ENCODE measurements at places on chromosomes 13 and 19.

DNA sequence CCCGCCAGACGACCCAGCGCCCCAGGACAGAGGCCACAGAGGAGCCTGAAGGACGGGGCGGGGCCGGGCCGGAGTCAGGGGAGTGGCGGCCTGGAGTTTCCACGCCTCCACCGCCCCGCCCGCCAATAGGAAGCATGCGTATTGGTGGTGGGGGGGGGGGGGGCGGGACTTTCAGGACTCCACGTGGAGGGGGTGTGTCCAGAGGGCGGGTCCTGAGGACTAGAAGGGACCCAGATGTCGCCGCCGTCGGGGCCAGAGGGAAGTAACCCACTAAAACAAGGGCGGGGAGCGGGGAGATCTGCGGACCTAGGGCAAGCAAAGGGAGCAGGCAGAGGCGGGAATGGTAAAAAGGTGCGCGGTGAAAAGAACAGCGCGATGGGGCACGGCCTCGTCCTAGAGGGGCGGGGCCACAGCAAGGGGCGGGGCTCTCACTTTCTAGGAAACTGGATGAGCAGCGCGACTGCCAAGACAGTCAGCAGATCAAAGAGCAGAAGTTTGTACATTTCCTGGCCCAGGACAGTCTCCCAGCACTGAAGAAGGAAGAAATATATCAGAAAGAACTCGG, 2.8 kb upstream of the LENG1 start:
- no peak for DNase-seq

- no peak for DNase-seq
Measured at GRCh38 chr13:27117158-27117557, 54.5 kb downstream of the USP12 start.

GRCh38 chr19:48737360-48737998, 2.9 kb downstream of the RASIP1 start:
- no peak for DNase-seq

GRCh38 chr19:42150911-42151361, 18.7 kb upstream of the POU2F2 start:
- no peak for DNase-seq
